ENCODE measurements at places on chromosomes 3 and 15.

DNA sequence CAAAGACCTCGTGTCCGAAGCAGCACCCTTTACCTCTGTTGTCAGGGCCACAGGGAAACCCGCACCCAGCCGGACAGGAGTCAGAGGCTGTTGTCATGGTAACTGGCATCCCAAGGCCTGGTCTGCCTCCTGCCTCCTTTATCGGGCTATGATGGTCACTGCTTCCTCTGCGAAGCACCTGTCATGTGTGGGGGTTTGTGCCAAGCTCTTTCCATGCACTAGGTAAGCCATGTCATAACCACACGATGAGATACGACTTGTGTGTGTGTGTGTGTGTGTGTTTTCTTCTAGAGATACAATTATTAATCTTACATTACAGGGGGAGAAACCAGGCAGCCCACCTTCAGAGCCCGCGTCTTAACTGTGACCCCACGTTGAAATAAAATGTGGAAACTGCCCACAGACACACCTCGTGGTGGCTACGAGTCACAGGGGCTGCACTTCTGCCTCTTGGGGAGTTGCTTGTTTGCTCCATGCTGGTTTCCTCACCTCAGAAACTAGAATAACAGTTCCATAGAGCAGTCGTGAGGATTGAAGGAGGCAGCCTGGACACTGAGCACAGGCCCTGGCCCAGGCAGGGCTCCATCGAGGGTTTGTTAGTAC is 18.0 kb downstream of the ZDHHC19 start:
- no peak for DNase-seq

- no peak for DNase-seq
Observed at GRCh38 chr3:186965141-186965879, 35.0 kb downstream of the ST6GAL1 start.

GRCh38 chr3:69491975-69492374 is 106.1 kb upstream of the FRMD4B start:
- no peak for DNase-seq

GRCh38 chr3:13548696-13549622 is at the start of gene FBLN2:
FBLN2 (plus strand) TSS chr3:13549125; CDS start chr3:13570356, 21,231 bp downstream.
- DNase-seq = no peak

GRCh38 chr15:91941871-91942658 is 88.6 kb downstream of the SLCO3A1 start:
- no peak for DNase-seq

DNA sequence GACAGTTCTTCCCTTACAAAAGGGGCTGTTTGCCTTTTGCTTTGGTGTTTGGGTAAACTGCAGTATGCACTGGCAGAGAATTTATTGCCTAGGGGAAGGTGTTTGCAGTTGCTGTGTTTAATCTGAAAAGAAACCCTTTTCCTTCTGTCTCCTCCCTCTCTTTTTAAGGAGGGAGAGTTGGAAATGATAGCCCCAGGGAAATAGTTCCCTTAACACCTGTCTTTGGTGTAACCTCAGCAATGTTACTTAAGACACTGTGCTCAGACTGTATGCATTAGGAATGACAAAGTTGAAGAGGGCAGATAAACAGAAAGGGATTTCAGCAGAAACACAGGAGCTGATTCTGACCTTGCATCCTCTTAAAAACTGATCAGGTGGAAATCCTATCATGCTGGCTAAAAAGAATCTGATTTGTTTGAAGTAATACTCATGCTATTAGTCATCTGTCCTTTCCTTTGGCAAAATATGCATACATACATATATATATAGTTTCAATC is 125.4 kb downstream of the TP63 start:
- no peak for DNase-seq

DNA sequence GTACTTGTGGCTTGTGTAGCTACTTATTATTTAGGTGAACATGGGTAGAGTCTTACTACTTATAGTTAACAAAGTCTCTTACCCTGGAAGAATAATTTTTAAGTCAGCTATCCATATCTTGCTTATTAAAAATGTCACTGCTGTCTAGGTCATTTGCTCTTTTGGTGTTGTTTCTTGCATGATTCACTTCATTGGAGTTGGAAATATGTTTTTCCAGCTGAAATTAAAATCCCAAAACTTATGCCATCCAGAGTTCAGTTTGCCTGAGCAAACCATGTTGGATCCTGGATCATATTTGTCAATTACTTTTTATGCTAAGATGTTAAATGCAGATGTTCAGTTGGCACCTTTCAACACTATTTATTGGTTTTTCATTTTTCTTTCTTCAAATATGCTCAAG is 421.0 kb upstream of the RBMS3 start:
- DNase-seq = no peak

DNA sequence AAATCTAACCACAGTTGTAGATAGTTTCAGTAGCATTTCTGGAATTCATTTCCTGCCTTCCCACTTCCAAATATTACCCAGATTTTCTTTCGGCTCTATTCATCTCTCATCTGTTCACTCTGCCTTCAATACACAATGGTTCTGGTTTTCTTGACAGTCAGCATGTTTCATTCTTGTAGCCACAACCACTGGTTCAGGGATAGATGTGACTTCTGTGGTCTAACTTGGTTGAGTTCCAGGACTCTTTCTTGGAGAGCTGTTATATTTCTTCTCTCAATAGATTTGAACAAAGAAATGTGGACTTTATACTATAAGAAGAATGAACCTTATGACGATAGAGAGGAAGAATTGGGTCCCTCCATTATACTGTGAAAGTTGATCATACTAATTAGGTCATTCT is 228.8 kb downstream of the NSUN3 start:
- DNase-seq = no peak

DNA sequence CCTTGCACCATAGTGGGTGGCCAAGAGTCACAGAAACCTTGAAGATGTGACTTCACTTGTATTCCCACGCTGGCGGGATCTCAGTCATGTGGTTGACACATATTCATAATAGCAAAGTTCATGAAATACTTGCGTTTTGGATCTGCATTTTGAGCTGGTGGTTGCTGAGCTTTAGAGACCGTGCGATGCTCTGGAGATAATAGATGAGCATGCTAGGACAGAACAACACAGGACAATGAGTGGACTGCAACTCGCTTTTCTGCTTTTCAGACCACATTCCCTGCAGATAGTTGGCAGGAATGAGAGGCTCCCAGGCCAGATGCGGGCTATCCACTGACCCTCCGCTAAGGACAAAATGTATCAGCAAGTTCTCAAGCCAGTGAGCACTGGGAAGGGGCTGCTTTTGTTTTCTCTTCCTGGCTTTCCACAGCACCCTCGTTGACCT is 13.8 kb upstream of the STARD5 start:
- no peak for DNase-seq

- DNase-seq = peak; percentile 44
Observed at GRCh38 chr3:112376241-112376911, 43.4 kb downstream of the CD200 start.

DNA sequence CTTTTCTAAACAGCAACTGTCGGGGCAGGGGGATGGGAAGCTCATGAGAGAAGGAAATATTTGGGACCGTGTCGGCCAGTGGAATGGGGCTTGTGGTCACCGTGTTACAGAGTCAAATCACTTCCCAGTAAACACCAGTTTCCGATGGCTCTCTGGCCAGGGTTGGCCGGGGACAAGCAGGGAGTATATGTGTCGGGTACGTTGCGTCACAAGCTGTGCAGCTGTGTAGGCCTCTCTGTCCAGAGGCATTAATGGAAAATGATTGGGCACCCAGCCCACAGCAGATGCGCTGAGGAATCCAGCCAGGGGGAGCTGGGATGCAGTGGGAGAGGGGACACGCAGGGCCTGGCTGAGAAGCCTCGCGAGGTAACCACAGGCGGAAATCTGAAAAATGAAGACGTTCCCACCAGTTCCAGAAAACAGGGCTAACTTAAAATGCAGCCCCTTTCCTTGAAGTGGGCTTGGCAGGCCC is 15.8 kb upstream of the ALDH1A3 start:
- DNase-seq = no peak

DNA sequence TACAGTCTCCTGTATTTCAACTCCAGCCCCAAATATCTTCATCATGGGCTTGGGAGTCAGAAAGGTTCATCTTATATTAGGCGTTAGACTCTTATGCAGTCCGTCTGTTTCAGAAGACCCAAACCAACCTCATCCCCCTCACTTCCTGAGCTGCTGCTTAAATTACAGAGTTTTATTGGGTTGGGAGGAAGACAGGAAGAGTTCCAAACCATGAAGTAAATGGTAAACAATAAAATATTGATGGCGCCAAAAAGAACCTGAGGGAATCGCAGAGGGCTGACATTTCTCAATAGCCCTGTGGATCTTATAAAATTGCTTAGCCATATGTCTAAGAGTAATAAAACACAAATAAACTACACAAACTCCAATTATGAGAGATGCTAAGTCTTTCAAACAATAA is 116.9 kb upstream of the C3orf80 start:
- DNase-seq = no peak

Measured in Kasumi-1 (cell line).